Lower lobe of right lung (tissue), 2 donors: ENCODE measurements at places on chromosomes 12 and 14. TPM values are rescaled to one million over a fixed set of nuclear protein-coding genes. Genes with fewer than 3 reads are reported as not detected.

SLC17A8 gene
- not detected for total RNA-seq

CPNE6 gene
- not detected for total RNA-seq

LTBP2 gene
- total RNA-seq: 39.5 TPM

EFS gene
- 11.5 TPM for total RNA-seq

TNS2 gene
- 186 TPM for total RNA-seq

MANSC1 gene
- 23.7 TPM for total RNA-seq

KLHDC1 gene
- 7.4 TPM for total RNA-seq

DNA sequence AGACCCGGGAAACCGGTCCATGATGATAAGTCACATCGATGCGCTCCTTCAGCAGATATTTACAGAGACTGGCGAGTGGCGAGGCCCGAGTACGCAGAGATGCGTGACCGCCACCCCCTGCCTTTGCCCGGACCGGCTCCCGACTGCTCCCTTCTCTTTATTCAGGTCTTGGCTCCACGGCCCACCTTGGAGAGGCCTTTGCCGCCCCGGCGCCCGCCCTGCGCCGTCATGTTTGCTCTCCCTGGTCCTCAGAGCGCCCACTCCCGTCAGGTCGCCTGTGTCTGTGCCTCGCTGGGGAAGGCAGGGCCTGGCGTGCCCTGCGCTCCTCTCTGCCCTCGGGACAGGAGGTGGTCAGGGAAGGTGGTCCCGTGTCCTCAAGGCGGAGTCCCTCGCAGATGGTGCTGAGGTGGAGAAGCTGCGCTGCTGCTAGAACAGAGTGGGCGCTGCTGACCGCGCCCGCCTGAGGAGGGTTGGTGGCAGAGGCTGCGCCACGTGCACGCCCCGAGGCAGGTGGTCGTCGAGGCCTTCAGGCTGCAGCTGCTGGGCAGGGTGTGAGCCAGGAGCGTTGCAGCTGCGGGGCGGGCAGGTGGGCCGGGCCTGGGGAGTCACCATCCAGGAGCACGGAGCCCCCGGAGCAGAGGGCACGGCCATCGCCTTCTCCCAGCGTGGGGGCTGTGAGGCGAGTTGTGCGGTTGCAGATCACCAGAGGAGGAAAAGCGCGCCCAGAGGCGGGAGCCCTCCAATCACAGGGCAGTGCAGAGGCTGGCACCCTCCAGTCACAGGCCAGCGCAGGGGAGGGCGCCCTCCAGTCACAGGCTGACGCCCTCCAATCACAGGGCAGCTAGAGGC lies 27.2 kb downstream of the DDX51 start:
- DNase-seq: no peak

- DNase-seq: no peak
These were observed 5.4 kb upstream of the CCDC177 start for GRCh38 chr14:69580009-69580577.

DNA sequence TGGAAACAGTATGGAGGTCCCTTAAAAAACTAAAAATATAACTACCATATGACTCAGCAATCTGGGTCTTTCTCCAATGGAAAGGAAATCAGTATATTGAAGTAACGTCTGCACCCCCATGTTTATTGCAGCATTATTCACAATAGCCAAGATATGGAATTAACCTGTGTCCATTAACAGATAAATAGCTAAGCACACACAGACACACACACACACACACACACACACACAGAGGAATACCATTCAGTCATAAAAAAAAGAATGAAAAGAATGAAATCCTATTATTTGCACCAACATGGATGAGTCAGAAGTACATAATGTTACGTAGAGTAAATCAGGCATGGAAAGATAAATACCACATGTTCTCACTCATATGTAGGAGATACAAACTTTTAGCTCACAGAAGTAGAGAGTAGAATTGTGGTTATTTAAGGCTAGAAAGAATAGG lies 4.7 kb downstream of the KLRK1 start:
- no peak for DNase-seq

- DNase-seq: no peak
These were observed 36.0 kb upstream of the GLIPR1 start for GRCh38 chr12:75444429-75445136.

DNA sequence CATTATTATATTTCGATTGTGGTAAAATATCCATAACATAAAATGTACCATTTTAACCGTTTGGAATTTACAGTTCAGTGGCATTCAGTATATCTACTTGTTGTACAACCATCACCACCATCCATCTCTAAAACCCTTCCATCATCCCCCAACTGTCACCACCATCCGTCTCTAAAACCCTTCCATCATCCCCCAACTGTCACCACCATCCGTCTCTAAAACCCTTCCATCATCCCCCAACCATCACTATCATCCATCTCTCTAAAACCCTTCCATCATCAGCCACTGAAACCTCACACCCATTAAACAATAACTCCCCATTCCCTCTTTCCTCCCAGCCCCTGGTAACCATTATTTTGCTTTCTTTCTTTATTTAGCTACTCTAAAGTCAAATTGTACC lies 144.2 kb upstream of the EEA1 start:
- no peak for DNase-seq

DNA sequence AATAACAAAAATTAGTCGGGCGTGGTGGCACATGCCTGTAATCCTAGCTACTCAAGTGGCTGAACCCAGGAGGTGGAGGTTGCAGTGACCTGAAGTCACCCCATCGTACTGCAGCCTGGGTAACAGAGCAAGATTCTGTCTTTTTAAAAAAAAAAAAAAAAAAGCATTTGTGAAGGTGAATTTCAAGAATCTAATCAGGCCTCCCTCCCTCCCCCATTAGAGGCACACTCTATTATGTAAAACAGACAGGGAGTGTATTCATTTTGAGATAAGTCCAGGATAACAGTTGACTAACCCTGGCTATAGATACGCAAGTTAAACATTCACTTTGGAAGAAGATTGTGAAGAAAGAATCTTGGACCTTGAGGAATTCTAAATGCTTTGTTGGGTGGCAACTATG lies 2.9 kb downstream of the RESF1 start:
- DNase-seq: no peak

GRCh38 chr14:30813216-30813615 lies 61.1 kb upstream of the COCH start:
- no peak for DNase-seq

DNA sequence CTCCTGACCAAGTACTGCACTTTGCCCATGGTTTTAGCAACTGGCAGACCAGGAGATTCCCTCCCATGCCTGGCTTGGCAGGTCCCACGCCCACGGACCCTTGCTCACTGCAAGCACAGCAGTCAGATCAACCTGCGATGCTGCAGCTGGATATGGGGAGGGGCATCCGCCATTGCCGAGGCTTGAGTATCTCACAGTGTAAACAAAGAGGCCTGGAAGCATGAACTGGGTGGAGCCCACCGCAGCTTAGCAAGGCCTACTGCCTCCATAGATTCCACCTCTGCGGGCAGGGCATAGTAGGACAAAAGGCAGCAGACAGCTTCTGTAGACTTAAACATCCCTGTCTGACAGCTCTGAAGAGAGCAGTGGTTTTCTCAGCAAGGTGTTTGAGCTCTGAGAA lies 479.8 kb downstream of the FUT8 start:
- DNase-seq: no peak

DNA sequence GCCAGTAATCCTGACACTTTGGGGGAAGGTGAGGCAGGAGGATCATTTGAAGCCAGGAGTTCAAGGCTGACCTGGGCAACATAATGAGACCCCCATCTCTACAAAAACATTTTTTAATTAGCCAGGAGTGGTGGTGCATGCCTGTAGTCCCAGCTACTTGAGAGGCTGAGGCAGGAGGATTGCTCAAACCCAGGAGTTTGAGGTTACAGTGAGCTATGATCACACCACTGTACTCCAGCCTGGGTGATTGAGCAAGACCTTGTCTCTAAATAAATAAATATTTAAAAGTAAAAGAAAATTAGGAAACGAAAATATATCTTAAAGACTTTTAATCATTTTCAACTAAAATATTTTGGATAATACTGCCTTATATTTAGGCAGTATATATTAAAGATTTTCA lies 25.9 kb downstream of the CKB start:
- DNase-seq: no peak

- DNase-seq: no peak
These were observed 6.8 kb upstream of the SPTLC2 start for GRCh38 chr14:77623201-77623600.

GRCh38 chr14:33499687-33500086 lies 451.2 kb downstream of the EGLN3 start:
- DNase-seq: no peak

DNA sequence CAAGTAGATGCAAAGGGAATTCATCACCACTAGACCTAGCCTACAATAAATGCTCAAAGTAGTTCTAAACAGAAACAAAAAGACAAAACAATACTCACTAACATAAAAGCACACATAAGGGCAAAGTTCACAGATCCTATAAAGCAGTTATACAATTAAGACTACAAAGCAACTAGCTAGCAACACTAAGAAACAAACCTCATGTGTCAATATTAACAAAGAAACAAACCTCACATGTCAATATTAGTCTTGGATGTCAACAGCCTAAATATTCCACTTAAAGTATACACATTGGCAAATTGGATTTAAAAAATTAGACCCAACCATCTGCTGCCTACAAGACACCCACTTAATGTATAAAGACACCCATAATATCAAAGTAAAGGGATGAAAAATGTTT lies 152.7 kb downstream of the KCNK10 start:
- DNase-seq: no peak

DNA sequence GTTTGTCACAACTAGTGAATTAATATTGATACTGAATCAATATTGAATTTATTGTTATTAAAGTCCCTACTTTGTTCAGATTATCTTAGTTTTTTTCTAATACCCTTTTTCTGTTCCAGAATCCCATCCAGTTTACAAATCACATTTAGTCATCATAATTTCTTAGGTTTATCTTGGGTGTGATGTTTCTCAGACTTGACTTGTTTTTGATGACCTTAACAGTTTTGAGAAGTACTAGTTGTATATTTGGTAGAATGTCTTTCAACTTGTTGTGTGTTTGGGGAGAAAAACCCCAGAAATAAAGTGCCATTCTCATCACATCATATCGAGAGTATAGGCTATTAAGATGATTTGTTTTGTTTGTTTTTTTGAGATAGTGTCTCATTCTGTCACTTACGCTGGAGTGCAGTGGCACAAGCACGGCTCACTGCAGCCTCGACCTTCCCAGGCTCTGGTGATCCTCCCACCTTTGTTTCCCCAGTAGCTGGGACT lies 19.5 kb downstream of the MRPS35 start:
- DNase-seq: no peak

GRCh38 chr12:52260361-52261207 lies 13.9 kb upstream of the KRT86 start:
- no peak for DNase-seq

- no peak for DNase-seq
These were observed 557.2 kb upstream of the STXBP6 start for GRCh38 chr14:25607192-25607591.

- no peak for DNase-seq
These were observed 230.7 kb upstream of the SRRM4 start for GRCh38 chr12:118750666-118751065.
